ENCODE measurements at places on chromosomes 3 and 15. TPM values are rescaled to one million over a fixed set of nuclear protein-coding genes. Genes with fewer than 3 reads are reported as not detected.

Gene CD200R1
- total RNA-seq = 2.6 TPM

Gene FOXB1
- total RNA-seq = not detected

Gene CCDC13
- 1.5 TPM for total RNA-seq

Gene CLDN16
- total RNA-seq = not detected

Gene MBD4
- total RNA-seq = 23.0 TPM

Gene HHLA2
- total RNA-seq = not detected

Gene KBTBD8
- 0.54 TPM for total RNA-seq

Gene TERC
- total RNA-seq = 126 TPM

Gene TIMMDC1
- 28.8 TPM for total RNA-seq

Gene GUCA1C
- not detected for total RNA-seq

Gene CDC25A
- not detected for total RNA-seq

Gene PPP1R14D
- total RNA-seq = not detected

Gene ISLR
- 76.8 TPM for total RNA-seq

Gene SLC15A2
- total RNA-seq = 4.7 TPM

GRCh38 chr3:197417911-197418618 is 119.7 kb upstream of the DLG1 start:
- no peak for DNase-seq

GRCh38 chr3:36447061-36447460 is 66.8 kb downstream of the STAC start:
- DNase-seq = no peak

GRCh38 chr15:96392380-96393208 is 62.1 kb downstream of the NR2F2 start:
- DNase-seq = no peak

DNA sequence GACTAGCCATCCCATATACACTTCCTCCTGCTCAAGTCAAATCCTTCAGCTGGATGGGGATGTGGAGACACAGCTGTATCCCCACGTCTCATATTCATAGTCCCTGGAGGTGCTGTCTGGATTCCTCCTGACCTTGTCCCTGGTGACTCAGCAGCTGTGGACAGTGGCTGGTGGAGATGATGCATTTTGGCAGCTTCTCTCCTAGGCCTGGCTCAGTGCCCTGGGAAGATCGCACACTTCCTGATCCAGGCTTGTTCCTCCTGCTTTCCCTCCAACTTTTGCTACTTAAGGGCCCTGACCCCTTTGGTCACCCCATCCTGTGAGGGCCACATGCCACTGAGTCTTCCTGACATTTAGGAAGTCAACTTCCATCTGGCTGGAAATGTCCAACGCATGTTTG is 44.4 kb downstream of the ADAMTSL3 start:
- DNase-seq = no peak

DNA sequence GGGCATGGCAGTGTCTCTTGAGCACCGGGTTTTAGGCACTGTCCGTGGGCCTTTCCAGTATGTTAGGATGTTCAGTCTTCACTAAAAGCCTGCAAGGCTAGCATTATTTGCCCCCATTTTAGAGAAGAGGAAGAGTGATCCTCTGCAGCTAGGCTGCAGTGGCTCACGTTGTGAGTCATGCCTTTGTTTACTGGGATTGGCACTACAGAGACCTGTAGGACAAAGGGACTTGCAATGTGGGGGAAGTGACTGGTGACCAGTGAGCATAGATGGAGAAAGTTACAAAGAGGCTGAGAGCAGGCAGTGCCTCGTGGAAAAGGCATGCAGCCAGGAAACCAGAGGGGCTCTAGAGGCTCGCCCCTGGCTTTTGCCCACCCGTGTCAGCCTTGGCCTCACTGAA is 26.8 kb upstream of the CPNE9 start:
- DNase-seq = no peak

- DNase-seq = no peak
Observed at GRCh38 chr3:134357914-134358811, 16.1 kb downstream of the AMOTL2 start.

DNA sequence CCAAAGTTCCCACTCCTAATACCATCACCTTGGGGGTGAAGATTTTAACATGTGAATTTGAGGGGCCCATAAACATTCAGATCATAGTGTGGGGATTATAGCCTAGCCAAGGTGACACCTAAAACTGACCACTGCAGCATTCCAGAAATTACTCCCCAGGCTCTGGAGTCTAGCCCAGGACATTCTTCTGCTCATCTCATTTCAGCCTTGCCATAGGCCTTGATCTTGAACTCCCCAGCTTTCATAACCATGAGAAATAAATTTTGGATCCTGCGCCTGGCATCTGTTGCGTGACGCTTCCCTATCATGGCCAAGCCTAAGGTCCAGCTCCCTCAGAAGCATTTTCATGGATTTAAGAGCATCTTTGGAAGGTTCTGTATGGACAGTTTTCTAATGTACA is 502.9 kb upstream of the THBS1 start:
- DNase-seq = no peak

DNA sequence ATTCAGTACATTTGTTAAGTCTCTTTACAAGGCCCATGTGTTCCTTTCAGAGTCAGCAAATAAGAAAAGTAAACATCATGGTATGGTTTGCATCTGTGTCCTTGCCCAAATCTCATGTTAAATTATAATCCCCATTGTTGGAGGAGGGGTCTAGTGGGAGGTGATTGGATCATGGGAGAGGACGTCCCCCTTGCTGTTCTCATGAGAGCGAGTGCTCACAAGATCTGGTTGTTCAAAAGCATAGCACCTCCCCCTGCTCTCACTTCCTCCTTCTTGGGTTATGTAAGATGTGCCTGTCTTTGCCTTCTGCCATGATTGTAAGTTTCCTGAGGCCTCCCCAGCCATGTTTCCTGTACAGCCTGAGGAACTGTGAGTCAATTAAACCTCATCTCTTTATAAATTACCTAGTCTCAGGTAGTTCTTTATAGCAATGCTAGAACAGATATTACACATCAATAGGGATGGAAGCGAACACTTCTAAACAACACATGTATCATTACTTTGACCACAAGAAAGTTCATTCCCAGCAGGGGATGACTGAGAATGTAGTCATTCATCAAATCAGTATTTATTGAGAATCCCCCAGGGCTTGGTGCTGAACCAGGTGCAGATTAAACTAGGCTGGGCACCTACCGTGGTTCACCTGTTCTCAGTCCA is 4.1 kb downstream of the EFCAB12 start:
- DNase-seq = no peak

DNA sequence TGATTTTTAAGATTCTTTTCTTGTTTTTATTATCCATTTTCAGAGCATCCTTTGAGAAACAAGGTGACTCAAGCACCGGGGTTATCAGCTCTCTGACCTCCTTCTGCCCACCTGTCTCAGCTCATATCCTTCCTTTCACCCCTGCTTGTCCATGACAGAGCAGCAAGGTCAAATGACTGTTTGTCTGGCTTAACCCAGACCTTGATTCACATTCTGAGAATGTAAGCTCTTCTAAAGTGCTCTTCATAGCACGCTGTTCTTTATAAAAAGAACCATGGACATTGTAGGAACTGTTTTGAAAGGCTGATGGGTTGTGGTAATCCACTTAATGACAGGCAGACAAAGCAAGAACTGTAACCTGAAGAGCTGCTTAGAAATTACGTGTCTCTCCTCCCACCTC is 122.5 kb downstream of the CHST2 start:
- DNase-seq = no peak

DNA sequence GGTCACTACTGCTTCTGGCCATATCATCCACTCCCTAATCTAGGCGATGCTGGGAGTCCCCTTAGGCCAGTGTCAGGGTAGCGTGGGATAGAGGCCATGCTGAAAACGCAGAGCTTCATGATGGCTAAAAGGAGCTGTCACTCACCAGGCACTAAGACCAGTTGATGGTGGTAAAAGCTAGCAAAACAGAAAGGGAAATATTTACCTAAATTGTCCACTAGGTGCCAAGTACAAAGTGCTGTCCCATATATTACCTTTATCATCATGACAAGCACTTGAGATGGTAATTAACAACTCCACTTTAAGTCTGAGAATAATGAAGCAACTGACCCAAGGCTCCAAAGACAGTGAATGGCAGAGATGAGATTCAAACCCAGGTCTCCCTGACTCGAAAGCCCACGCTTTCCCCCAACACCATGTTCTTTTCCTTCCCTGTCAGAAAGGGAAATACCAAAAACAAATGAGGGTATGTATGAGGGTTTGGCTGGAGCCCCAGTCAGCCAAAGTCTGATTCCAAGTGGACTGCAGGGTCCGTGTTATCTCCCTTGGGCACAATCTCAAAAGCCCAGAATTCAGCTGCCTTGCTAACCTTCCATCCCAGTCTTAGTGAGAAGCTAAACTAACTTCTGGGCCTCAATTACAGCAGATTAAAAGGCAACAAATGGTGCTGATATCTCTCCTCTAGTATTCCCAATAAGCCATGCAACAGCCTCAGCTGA is 84.7 kb downstream of the RBPMS2 start:
- DNase-seq = no peak

GRCh38 chr3:4561661-4562060 is 68.5 kb downstream of the ITPR1 start:
- DNase-seq = no peak

GRCh38 chr3:14378415-14378814 is 24.0 kb upstream of the SLC6A6 start:
- DNase-seq = no peak

- DNase-seq = no peak
Observed at GRCh38 chr3:136817448-136817847, 1.5 kb upstream of the SLC35G2 start.

Data from thoracic aorta (tissue), 2 donors.